HL-60 (cell line): ENCODE measurements at places on chromosomes 3 and 15.

DNA sequence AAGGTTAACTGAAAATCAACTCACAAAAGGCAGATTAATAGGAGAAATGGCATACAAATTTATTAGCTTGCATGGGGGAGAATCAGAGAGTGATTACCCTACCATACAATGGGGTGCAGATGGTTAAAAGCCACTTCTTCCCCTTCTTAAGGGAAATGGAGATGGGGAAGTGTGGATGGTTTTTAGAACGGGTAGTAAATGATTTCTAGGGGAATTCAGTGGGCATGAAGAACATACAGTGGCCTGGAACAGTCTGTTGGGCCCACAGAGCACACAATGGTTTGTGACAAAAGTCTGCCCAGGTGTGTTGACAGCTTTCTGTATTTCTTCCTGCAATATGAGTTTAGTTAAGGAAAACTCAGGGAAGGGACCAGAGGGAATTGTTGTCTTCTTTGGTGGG is 61.0 kb downstream of the C3orf80 start:
- no peak for DNase-seq

DNA sequence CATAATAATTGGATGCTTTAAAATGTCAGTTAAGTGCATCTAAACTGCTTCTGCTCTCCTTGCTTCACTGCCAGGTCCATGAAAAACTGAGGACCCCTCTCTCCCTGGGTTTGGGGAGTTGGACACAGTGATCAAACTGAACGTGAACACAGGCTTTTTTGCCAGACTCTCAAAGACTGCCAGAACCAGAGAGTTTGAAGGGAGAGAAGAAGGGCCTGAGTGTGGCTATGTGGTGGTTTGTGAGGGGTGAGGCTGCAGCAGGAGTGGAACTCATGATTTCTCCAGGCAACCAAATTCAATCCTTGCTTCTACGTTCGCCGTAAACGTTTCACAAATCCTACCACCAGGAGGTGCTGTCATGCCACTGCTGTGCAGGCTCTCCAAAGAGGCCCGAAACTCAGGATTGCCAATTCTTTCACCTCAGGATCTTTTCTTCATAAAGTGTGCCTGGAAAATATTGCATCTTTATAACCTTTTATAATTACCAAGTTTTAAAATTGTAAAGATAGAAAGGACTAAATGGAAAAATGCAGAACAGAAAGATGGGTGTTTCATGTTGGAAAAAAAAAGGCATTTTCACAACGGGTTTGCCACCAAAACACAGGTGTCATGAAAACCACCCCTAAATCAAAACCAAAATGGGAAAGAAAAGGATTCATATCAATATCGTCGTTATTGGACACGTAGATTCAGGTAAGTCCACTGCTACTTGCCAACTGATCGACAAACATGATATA is 19.7 kb downstream of the TM4SF4 start:
- DNase-seq = peak; percentile 59

- DNase-seq = no peak
These were observed 260.5 kb upstream of the LYSMD4 start for GRCh38 chr15:99993681-99994131.

GRCh38 chr3:5210926-5211325 is 23.4 kb downstream of the EDEM1 start:
- DNase-seq = no peak

- DNase-seq = no peak
These were observed 404.0 kb upstream of the WNT5A start for GRCh38 chr3:55891106-55891505.

DNA sequence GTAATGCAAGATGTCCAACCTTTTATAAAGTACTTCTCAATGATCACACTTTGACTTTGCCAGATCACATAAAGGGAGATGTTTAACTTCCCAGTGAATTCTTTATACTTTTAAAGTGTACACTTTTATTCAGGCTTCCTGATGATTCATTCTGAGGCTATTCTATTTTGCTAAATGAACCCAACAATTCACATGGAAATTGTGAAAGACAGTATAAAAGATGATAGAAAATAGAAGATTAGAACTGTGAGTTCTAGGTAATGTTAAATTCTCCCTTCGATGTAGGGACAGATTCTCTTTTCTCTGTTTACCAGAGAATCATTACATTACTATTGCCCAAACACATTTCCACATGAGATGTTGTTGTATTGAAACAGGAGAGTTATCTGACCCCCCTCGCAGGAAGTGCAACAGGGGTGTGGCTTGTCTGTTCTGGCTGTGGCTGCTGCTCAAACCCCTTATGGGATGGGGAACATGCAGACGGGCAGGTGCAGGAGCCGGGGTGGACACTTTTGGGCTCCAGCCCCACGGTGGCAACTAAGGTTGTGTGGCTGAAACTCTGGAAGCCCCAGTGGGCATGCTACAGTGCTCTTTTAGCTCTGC is 131.3 kb upstream of the LRTM1 start:
- no peak for DNase-seq

GRCh38 chr15:63487076-63487757 is 17.2 kb upstream of the USP3 start:
- peak; percentile 74 for DNase-seq

DNA sequence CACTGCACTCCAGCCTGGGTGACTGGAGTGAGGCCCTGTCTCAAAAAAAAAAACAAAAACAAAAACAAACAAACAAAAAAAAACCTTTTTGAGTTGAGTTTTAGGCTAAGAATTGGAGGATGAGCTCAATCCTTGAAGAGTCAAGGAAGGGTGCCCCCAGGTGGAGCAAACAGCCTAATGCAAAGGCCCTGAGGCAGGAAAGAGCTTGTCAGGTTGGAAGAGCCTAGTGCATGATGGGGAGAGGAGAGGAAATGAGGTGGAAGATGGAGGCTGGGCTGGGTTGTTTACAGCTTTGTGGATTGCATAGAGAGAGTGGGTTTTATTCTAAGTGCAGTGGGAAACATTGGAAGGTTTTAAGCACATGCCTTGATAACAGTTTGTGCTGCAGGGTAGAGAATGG is 2.1 kb upstream of the SNX22 start:
- DNase-seq = no peak

- DNase-seq = no peak
These were observed at the start of gene NFKBIZ for GRCh38 chr3:101848754-101849713. NFKBIZ (plus strand) TSS chr3:101849514; CDS start chr3:101849629, 115 bp downstream.

GRCh38 chr3:180804916-180805315 is 107.6 kb upstream of the FXR1 start:
- no peak for DNase-seq

- DNase-seq = no peak
These were observed 36.0 kb upstream of the PEX5L start for GRCh38 chr3:180072786-180073185.

DNA sequence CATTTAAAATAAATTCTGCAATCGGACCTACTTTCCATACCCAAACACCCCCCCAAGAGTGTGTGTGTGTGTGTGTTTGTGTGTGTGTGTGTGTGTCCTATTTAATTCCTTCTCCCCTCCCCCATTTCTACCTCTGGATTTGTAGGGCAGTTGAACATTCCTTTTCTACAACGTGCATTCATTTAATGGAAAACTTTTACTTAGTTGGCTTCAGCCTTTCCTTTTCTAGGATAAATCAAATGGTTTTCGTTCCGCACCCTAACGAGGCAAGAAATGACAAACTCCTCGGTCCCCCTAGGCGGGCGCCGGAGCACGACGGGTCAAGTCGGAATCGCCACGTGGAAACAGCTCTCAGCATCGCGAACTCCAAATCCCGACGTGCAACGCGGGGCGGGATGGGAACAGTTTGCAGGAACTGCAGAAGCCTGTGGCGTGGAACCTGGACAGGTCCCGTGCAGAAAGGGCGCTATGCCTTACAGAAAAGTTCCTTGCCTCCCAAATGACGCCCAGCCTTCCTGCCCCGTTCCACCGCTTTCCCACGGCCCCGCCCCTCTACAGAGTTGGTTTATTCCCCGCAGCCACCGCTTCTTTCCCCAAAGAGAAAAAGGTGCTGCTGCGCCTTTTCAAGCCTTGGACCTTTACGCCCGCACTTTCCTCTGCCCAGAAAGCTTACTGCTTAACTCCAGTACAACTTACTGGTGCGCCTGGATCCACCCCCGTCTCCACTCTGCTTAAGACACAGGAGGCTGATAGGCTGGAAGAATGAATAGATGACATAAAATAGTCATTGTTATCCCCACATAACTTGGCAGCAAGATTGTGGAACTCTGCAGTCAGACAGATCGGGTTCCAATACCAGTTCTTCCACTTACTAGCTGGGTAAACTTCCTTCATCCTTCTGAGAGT is 1.1 kb upstream of the EIF2B5 start:
- peak; percentile 87 for DNase-seq

GRCh38 chr15:88695101-88695500 is 56.3 kb downstream of the ISG20 start:
- no peak for DNase-seq

GRCh38 chr3:182117583-182117982 is 405.9 kb downstream of the SOX2 start:
- no peak for DNase-seq

DNA sequence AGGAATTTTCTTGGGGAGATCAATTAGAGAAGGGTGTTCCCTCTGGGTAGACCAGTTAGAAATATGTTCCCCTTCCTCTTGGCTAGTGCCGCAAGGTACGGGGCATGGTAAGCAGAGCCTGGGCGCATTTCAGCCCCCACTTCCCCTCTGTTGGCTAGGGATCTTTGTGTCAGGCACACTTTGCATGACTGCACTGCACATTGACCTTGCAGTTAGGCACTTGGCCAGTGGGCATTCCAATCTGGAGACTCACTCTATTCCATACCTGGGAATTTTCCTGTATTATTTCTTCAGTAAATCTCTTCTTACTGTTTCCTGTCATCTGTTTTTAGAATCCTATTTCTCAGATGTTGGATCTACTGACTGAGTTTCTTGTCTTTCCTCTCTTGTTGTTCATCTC is 30.0 kb upstream of the CACNA1D start:
- no peak for DNase-seq

- no peak for DNase-seq
These were observed 261.3 kb downstream of the RPLP1 start for GRCh38 chr15:69713726-69714559.

GRCh38 chr3:159919873-159920272 is 68.8 kb upstream of the IL12A start:
- DNase-seq = no peak

DNA sequence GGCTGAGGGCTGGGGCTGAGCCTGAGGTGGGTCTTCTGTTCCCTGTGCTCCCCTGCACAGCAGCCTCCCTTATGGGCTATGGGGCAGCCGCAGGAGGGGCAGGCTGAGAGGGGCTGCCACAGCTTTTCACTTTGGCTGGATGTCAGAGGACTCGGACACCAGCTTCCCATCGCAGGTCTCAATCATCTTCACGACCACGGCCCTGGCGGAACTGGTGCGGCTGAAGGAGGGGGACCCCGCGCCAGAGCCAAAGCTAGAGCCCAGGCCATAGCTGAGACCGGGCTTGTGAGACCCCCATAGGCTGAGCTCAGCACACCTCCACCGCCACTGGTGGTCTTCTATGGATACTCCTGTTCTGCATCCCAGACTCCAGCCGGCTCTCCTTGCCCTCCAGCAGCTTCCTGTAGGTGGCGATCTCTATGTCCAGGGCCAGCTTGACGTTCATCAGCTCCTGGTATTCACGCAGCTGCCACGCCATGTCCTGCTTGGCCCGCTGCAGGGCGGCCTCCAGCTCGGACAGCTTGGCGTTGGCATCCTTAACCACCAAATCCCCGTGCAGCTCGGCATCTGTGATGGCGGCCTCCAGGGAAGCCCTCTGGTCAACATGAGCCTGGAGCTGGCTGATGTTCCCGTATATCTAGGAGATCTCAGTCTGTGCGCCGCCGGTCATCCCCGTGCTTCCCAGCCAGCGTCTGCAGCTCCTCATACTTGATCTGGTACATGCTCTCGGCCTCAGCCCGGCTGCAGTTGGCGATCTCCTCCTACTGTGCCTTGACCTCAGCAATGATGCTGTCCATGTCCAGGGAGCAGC is 181.7 kb upstream of the SYNPR start:
- no peak for DNase-seq

GRCh38 chr3:23950293-23950692 is 5.2 kb downstream of the NR1D2 start:
- no peak for DNase-seq

DNA sequence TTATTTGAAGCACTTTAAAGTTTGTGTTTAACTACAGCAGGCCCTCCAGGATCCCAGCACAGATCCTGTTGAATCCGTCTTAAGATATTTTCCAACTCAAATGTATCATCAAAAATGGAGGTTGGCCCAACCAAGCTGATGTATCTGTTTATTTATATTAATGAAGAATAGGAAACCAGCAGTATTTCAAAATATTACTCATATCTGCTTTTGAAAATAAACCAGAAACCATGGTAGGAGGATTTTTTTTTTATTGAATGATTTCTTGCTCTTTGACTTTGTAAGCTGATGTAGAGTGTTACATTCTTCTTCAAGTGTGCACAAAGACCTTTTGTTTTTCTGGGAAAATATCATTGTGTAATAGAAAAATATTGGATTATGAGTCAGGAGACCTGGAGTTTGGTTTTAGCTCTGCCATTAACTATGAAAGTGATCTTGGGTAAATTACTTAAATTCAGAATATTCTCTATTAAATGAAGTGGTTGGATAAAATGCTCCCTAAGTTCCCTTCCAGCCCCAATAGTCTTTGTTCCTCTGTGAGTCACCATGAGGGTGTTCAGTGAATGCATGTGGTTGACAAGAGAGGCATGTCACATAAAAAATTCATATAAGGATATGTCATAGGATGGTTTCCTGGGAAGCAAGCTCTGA is 221.3 kb upstream of the GAP43 start:
- DNase-seq = no peak

- peak; percentile 2 for DNase-seq
These were observed 9.0 kb downstream of the COL6A5 start for GRCh38 chr3:130354430-130354829.

GRCh38 chr3:23650371-23651140 is 155.2 kb upstream of the UBE2E1 start:
- no peak for DNase-seq

DNA sequence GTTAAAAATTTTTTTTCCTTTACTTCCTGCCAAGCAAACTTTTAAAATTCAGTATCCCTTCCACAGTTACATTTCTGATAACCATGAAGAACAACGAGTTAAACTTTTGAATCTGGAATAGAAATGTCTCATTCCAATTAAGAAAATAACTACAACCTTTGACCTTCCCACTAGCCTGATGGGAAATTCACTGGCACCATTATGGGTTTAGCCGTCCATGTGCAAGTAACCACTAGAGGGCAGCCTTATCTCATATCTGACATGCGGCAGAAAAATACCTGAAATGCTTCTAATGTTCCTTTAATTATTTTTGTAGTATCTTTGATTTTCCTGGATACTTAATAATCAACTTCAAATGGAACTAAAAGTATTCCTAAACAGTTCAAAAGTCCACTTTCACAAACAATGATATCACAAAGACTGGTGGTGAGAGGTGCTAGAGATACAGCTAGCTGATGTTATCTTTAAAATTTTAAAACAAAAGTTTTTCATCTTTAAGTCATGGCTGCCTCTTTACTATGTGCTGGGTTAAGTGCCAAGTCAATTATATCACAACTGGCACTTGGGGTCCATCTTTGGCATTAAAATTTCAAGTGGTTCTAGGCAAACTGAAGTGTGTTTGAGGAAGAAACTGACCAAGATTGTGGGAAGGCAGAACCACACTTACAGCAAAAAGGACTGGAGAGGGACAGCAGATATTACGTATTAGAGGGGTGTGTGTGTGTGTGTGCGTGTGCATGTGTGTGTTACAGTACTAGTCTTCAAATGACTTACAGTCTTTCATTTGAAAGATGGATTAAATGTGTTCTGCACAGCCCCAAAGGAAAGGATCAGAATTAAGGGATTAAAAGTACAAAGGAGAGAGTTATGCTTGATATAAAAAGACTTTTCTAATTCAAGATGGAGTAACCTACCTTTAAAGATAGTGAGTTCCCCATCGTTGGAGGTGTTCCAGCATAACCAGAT is 107.1 kb upstream of the ICE2 start:
- DNase-seq = no peak

GRCh38 chr3:46899151-46900006 is 21.9 kb downstream of the PTH1R start:
- no peak for DNase-seq

- DNase-seq = no peak
These were observed 65.9 kb upstream of the MYO5C start for GRCh38 chr15:52361494-52361893.
